ENCODE measurements at places on chromosomes 1 and 21. TPM values are rescaled to one million over a fixed set of nuclear protein-coding genes. Genes with fewer than 3 reads are reported as not detected.

C1orf185 gene
- total RNA-seq: not detected

PDPN gene
- 0.80 TPM for total RNA-seq

CFAP141 gene
- total RNA-seq: not detected

SLAMF8 gene
- not detected for total RNA-seq

LYPD8 gene
- 0.56 TPM for total RNA-seq

USP48 gene
- 22.9 TPM for total RNA-seq

C1orf74 gene
- total RNA-seq: 2.1 TPM

RYR2 gene
- total RNA-seq: 8.0 TPM

LRIF1 gene
- 8.2 TPM for total RNA-seq

CCDC30 gene
- 0.82 TPM for total RNA-seq

RBM11 gene
- 0.68 TPM for total RNA-seq

MORC3 gene
- total RNA-seq: 17.4 TPM

SELE gene
- not detected for total RNA-seq

EPHA8 gene
- 0.13 TPM for total RNA-seq

IVL gene
- total RNA-seq: 0.08 TPM

KCNK1 gene
- total RNA-seq: 6.0 TPM

SERINC2 gene
- 22.6 TPM for total RNA-seq

ACTA1 gene
- total RNA-seq: not detected

IGSF9 gene
- total RNA-seq: 0.49 TPM

SPRR1B gene
- not detected for total RNA-seq

GSTM5 gene
- not detected for total RNA-seq

RXFP4 gene
- not detected for total RNA-seq

DAP3 gene
- total RNA-seq: 146 TPM

RAP1GAP gene
- total RNA-seq: 0.69 TPM

ERG gene
- total RNA-seq: not detected

TSPAN1 gene
- total RNA-seq: 1.3 TPM

SELP gene
- not detected for total RNA-seq

WARS2 gene
- total RNA-seq: 17.5 TPM

TFF2 gene
- total RNA-seq: 2.8 TPM

OR2L3 gene
- total RNA-seq: not detected

LAMTOR2 gene
- 104 TPM for total RNA-seq

TRIM58 gene
- total RNA-seq: 12.9 TPM

HES5 gene
- not detected for total RNA-seq

DCST1 gene
- total RNA-seq: not detected

GBP4 gene
- not detected for total RNA-seq

ANP32E gene
- total RNA-seq: 40.7 TPM

A3GALT2 gene
- 1.1 TPM for total RNA-seq

ADCY10 gene
- total RNA-seq: 0.05 TPM

CD1D gene
- total RNA-seq: 1.5 TPM

OR2M3 gene
- not detected for total RNA-seq

SCCPDH gene
- 54.7 TPM for total RNA-seq

DDAH1 gene
- total RNA-seq: 11.8 TPM

PUM1 gene
- 44.7 TPM for total RNA-seq
